ENCODE measurements at places on chromosomes 16 and 17.
A peak's percentile ranks its signal among the peaks of the same experiment; 100 is the strongest.

DNA sequence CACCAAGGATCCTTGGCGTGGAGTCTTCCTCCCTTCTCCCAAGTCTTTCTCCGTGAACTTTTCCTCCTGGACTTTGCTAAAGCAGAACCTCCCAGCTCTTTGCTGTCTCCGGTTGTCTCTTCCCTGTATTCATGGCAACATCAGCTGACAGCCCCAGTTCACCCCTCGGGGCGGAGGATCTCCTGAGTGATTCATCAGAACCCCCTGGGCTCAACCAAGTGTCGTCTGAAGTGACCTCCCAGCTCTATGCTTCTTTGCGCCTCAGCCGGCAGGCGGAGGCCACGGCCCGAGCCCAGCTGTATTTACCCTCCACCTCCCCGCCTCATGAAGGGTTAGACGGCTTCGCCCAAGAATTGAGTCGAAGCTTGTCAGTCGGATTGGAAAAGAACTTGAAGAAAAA is 943 bp downstream of the CNTROB start:
- DNase-seq = peak; percentile 76

GRCh38 chr17:47323382-47324223 is at the start of gene EFCAB13:
TSS of gene EFCAB13 (plus strand) at chr17:47323955. CDS start at chr17:47328354, 4,399 bp downstream.
- peak; percentile 54 for DNase-seq

GRCh38 chr16:87074641-87075318 is 242.4 kb downstream of the C16orf95 start:
- no peak for DNase-seq

GRCh38 chr17:75927286-75927922 is 13.4 kb downstream of the FBF1 start:
- DNase-seq = peak; percentile 24

GRCh38 chr16:81795193-81795592 is 16.1 kb downstream of the PLCG2 start:
- no peak for DNase-seq

Measured in inflammatory macrophage treated with lipopolysaccharide for 1 hour (primary cell).